ENCODE measurements at places on chromosomes 4 and X.

GRCh38 chr4:77015390-77015789 is 60.4 kb downstream of the CCNI start:
- DNase-seq: no peak

GRCh38 chrX:15915959-15916703 is 61.5 kb upstream of the AP1S2 start:
- DNase-seq: no peak

DNA sequence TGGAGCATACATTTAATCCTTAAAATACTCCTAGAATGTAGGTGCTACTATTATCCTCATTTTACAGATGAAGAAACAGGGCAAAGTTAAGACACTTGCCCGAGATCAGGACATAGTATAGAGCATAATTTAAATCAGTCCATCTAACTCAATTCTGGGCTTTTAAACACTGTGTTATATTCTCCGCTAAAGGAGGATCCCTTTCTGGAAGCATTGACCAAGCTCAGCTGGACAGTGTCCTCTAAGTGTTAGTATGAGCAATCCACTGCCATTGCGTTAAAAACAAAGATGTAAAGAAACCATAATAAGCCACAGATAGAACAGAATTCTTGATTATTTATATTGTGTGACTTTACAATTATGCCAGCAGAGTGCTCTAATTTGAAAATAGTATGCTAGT is 207.0 kb downstream of the ARHGAP24 start:
- DNase-seq: no peak

GRCh38 chrX:132853040-132853439 is 105.4 kb downstream of the HS6ST2 start:
- no peak for DNase-seq

GRCh38 chr4:84800256-84800655 is 166.2 kb downstream of the WDFY3 start:
- DNase-seq: no peak

DNA sequence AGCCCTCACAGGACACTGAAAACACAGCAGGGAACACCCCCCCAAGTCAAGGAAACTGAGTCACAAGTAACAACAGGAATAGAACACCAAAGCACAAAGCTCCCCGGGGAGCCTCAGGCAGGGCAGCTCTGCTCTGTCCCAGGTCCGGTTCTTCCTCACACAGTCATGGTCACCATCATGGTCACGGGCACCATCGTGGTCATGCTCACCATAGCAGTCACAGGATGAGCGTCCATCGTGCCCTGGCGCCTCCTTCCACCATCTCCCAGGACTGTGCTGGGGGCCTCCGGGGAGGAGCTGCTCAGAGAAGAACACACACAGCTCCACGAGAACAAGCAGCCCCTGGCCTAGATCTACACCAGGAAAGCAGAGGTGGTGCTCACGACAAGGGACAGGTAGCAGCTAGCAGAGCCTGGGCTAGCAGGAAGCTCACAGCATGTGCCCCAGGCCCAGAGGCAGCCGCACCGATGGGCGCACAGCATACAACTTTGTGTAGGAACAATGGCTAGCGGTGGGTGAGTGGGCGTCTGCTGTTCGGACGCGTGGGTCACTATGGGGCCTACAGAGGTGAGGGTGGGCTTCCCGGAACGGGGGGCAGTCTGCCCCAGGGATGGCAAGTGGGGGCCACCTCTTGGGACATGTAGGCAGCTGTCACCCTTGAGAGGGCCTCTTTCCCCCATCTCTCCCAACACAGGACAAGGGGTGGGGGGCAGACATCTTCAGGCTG is 3.4 kb downstream of the PNMA6F start:
- DNase-seq: no peak

- DNase-seq: no peak
Measured at GRCh38 chrX:45807572-45808425, 607.1 kb upstream of the DIPK2B start.

GRCh38 chr4:180817529-180817928 is 1425.7 kb upstream of the TENM3 start:
- no peak for DNase-seq

DNA sequence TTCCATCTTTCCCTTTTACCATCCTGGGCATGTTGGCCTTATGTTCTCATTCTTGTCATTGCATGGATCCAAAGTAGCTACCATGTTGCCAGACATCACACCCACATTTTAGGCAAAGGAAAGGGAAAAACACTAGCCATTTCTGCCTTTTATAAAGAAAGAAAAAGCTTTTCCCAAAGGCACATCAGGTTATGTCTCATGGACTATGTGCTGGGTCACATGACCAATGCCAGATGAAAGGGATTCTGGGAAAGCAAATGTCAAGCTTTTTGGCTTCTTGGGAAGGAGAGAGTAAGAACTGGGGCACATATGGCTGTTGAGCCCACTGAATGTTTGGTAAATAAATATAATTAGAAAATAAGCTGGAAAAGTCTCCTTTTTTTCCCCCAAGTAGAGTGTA is 4.3 kb upstream of the SOD3 start:
- DNase-seq: no peak

DNA sequence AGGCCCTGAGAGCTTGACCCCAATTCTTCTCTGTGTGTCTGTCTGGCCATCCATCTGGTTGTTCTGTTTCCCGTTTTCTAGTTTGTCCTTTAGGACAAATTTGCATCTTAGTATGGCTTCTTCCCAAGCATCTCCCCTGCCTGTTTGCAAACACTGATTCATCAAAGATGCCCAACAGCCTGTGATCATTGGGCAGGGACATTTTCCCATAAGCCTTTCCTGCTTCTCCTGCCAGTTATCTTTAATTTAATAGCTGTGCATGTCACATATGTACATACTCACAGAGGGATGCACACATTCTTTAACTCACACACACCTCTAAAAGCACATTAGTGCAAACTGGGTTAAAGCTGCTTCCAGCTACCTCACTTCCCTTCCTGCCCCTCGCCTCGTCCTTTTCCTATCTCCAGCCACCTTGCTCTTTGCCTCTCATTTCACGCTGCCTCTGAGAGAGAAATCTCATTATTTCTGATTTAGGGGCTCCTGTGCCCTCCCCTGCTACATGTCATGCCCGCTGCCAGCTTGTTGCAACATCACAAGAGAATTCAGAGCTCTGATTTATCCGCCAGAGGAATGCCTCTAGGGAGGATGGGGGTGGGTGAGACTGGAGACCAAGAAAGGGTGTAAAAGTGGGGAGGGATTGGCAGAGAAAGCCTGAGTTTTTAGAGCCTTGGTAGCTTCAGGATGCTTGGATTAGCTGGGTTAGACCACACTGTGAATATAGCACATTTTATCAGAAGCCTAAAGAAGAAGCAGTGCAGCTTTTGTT is 100.6 kb downstream of the NHS start:
- no peak for DNase-seq

DNA sequence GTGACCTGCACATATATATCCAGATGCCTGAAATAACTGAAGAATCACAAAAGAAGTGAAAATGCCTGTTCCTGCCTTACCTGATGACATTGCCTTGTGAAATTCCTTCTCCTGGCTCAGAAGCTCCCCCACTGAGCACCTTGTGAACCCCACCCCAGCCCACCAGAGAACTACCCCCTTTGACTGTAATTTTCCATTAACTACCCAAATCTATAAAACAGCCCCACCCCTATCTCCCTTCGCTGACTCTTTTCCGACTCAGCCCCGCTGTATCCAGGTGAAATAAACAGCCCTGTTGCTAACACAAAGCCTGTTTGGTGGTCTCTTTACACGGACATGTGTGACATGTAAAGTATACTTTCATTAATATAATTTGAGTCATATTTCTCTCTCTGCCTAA is 320.3 kb upstream of the TECRL start:
- no peak for DNase-seq

GRCh38 chr4:99404595-99405287 is 30.4 kb downstream of the ADH7 start:
- DNase-seq: no peak

DNA sequence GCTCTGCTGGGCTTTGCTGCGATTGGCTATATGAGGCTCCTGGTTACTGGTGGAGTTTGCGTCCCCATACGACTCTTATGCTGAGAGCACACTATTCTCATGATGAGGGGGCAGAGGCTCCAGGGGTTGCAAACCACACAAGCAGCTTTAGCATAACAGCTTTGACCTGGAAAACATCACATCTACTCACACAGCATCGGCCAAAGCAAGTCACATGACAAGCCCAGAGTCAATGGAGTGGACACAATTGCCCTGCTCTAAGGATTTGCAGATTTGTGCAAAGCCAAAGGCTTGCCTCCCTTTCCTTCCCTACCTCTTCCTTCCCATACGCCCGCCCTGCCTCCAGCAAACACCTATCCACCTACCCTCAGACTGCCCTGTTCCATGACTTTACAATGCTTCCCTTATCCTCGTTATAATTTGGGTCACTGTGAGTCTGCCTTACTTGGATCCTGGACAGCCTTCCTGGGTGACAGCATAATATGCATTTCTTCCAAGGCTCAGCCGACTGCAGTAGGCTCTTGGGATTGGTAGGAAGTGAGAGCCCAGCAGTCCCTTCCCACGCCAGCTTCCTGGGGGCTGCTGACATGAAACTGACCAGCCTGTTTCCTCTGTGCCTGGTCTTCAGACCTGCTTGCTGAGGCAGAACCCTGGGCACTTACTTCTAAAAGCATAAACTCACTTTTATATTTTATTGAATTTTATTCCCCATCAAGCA is 208.2 kb upstream of the PSAPL1 start:
- no peak for DNase-seq

GRCh38 chr4:149553959-149554520 is 261.6 kb downstream of the IQCM start:
- no peak for DNase-seq

DNA sequence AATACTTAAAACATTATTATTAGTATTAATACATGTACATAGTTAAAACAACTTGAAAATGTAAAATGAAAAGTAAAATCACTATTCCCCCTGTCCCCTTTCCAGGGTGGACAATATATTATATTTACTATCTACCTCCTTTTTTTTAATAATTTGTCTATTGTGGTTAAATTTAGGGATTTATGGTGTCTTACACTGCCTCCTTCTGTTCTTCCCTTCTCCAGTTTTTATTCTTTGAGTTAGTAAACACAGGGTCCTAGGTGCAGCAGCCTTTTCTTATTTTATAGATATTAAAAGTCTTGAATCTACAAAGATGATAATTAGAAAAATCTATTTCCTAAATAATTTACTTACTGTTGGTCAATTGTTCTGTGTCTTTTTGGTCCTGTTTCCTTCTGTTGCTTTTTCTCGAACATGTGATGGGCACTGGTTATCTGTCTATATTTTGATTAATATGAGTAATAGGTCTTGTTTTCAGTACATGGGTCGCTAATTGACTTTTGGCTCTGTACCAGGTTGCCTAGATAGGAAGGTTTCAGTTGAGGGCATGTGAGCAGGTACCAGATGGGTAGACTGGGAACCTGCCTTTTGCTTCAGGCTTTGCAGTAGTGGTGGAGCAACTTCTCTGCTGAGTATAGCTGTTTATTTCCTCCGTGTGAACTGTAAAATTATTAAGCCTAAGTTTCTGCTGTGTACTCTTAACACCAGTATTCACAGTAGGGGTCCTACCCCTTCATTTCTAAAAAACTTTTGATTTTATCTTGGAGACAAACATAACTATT is 1.1 kb downstream of the NUDT9 start:
- DNase-seq: no peak

- DNase-seq: no peak
Measured at GRCh38 chr4:7822877-7823276, 116.8 kb downstream of the AFAP1 start.

- no peak for DNase-seq
Measured at GRCh38 chr4:84849051-84849640, 117.3 kb downstream of the WDFY3 start.

- no peak for DNase-seq
Measured at GRCh38 chr4:73948990-73949706, 32.7 kb downstream of the PF4 start.

- no peak for DNase-seq
Measured at GRCh38 chr4:54225598-54226403, 3.3 kb upstream of the PDGFRA start.

- DNase-seq: no peak
Measured at GRCh38 chrX:36974911-36975310, 33.3 kb upstream of the FAM47C start.

- no peak for DNase-seq
Measured at GRCh38 chrX:11778230-11778629, 20.2 kb downstream of the MSL3 start.

- no peak for DNase-seq
Measured at GRCh38 chr4:184409911-184410692, 64.2 kb downstream of the IRF2 start.

GRCh38 chr4:140395668-140396067 is 22.2 kb downstream of the SCOC start:
- no peak for DNase-seq

- no peak for DNase-seq
Measured at GRCh38 chrX:130262231-130262630, 6.5 kb downstream of the ZNF280C start.

DNA sequence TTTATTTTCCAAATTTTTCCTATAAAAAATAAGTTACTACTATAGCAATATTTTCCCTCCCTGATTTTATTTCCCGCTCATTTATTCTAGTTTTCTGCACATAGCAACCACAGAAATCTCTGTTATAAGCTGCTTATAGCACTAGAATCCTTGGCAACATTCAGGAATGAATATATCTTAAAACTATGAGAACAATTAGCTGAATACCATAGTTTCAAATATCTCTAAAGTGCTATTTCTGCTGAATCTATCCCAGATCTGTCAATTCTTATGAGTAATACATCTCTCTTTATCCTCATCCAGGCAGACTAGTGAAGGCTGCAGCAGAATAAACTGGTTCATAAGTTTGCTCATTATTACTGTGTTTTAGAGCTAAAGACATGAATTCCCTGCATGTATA is 622.9 kb upstream of the DIPK2B start:
- no peak for DNase-seq

DNA sequence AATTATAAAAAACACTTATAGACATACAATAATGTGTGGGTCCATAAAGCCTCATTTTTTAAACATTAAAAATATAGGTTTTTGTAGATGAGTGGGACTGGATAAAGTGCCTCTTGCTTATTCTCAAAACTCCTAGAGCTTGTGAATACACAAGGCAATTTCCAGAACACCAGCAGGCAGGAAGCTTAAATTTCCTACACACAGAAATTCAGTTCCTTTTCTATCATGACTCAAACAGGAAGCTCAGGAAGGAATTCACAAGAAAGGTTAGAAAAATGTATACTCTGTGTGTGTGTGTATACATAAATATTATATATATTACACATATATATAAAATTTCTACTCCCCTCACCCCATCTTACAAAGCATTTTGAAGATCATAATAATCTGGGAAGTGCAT is 11.3 kb downstream of the MAGEB6 start:
- no peak for DNase-seq

GRCh38 chr4:54897590-54897989 is 227.8 kb downstream of the KDR start:
- no peak for DNase-seq

DNA sequence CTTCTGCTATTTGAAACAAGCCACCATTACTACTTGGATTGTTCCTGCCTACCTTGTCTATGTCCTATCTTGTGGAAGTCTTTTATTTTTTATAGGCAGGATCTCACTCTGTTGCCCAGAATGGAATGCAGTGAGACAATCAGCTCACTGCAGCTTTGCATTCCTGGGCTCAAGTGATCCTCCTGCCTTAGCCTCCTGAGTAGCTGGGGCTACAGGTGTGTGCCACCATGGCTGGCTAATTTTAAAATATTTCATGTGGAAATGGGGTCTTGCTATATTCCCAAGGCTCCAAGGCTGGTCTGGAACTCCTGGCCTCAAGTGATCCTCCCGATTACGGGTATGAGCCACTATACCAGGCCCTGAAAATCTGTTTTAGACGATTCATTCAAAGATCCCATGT is 7.6 kb downstream of the RPS3A start:
- no peak for DNase-seq

GRCh38 chr4:53633608-53634007 is 42.3 kb upstream of the LNX1 start:
- DNase-seq: no peak

- no peak for DNase-seq
Measured at GRCh38 chr4:138189206-138189605, 52.9 kb downstream of the SLC7A11 start.
